ENCODE measurements at places on chromosomes 16 and 17.

DNA sequence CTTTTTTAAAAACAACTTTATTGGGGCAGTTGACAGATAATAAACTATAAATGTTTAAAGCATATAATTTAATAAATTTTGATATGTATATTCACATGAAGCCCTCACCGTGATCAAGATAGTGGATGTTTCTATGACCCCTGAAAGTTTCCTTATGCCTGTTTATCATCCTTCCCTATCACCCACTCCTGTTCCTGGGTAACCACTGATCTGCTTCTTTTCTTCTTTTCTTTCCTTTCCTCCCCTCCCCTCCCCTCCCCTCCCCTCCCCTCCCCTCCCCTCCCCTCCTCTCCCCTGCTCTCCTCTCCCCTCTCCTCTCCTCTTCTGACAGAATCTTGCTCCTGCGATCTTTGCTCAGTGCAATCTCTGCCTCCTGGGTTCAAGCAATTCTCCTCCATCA, 193.7 kb upstream of the CDH13 start:
- no peak for DNase-seq

- DNase-seq = no peak
Measured at GRCh38 chr17:69430488-69430887, 16.0 kb downstream of the MAP2K6 start.

GRCh38 chr16:17360693-17361122, 110.1 kb downstream of the XYLT1 start:
- DNase-seq = no peak

DNA sequence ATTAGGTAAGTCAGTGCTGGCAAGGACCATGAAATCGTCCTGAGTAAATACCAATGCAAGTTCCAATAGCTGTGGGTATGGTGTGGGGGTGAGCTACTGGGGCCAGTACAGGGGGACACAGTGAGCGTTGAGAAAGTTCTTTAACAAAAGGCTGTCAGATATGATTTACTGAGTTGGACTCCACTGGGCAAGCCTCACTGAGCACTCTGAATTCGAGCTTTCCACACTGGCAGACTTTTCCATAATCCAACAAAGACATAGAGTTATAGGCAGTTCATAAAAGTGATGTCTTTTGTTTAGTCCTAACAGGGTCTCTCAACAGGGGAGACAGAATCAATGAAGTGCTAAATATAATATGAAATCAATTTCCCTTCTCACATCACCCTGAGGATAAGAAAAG, 489.0 kb downstream of the KCNJ2 start:
- no peak for DNase-seq

DNA sequence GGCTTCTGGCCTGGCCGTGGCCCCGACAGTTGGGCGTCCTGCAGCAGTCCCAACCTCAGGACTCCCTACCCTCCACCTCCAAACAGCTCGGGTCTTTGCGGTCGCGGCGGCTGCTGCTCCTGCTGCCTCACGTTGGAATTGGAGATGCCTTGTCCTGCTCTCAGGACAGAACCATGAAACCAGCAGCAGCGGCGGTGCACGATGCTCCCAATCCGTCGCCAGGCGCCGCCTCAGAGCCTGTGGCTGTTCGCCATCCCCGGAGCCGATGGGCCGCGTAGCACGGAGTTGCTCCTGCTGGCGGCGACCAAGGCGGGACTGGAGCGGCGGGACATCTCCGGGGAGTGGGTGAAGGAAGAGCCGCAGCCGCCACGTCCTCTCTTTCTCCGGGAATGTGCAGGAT, 1965.9 kb downstream of the TP53TG3F start:
- DNase-seq = no peak

GRCh38 chr17:82031885-82032627, 578 bp downstream of the RAC3 start:
- DNase-seq = peak; percentile 47

- no peak for DNase-seq
Measured at GRCh38 chr16:78537511-78537910, 438.1 kb downstream of the WWOX start.

- no peak for DNase-seq
Measured at GRCh38 chr17:9958586-9959281, 53.7 kb upstream of the RCVRN start.

GRCh38 chr16:53761962-53762703, 58.2 kb downstream of the FTO start:
- DNase-seq = no peak

- peak; percentile 63 for DNase-seq
Measured at GRCh38 chr17:63696381-63696961, 3.5 kb downstream of the LIMD2 start.

DNA sequence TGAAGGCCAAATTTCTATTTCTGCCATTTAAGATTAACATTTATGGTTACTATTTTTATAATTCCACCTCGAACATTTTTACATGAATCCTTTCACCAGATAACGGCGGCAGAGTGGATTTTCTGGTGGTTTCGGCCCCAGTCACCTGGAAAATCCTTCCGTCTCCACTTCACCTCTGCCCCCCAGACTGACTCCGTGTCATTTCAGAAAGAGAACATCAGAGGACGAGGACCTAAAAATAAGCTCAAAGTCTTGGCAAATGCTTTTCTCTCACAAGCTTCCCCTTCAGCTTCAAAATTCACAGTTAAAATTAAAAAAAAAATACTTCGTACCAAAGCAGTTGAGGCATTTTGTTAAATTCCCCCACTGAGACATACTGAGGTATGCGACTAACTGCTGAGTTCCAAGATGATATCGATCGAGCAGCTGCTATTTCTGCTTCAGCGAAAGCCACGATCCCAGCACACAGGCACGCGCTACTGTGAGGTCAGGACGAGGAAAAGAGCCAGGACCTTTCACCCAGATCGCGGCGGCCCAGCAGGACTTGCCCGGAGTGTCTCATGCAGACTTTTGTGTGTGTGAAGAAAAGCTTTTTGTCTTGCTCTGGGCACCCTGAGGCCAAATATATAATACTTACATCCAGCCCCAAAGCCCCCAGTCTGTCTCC, 36.8 kb downstream of the ASPA start:
- no peak for DNase-seq

GRCh38 chr16:4700997-4701743, 7.8 kb downstream of the NUDT16L1 start:
- DNase-seq = no peak

- DNase-seq = peak; percentile 70
Measured at GRCh38 chr17:46979147-46979863, at the start of gene RPRML. Gene RPRML (minus strand): TSS chr17:46979253. CDS start chr17:46979007, 246 bp downstream.

DNA sequence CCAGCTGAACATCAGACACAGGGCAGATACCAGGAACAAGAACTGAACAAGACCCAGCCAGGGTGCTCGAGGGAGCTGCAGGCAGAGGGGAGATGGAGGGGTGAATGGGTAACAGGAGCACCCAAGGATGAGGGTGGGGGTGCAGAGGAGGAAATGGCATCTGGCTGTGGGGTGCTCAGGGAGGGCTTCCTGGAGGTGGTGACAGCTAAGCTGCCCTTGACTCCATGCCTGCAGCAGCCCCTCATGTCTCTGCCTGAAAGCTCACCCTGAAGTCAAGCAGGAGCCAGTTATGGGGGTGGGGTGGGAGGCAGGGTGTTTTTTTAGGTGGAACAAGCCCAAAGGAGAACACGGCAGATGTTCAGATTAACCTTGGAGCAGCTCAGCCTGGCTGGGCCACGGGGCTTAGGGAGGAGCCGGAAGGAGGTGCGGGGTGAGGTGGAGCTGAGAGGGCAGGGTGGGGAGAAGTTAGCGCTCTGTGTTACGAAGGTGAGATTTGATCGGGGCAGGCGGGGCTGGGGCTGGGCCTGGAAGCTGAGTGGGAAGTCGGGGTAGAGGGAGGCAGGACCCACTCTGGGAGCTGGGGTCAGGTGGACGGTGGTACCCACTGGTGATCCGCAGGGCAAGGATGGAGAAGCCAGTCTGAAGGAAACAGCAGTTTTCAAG, 143.0 kb downstream of the ENGASE start:
- DNase-seq = no peak

DNA sequence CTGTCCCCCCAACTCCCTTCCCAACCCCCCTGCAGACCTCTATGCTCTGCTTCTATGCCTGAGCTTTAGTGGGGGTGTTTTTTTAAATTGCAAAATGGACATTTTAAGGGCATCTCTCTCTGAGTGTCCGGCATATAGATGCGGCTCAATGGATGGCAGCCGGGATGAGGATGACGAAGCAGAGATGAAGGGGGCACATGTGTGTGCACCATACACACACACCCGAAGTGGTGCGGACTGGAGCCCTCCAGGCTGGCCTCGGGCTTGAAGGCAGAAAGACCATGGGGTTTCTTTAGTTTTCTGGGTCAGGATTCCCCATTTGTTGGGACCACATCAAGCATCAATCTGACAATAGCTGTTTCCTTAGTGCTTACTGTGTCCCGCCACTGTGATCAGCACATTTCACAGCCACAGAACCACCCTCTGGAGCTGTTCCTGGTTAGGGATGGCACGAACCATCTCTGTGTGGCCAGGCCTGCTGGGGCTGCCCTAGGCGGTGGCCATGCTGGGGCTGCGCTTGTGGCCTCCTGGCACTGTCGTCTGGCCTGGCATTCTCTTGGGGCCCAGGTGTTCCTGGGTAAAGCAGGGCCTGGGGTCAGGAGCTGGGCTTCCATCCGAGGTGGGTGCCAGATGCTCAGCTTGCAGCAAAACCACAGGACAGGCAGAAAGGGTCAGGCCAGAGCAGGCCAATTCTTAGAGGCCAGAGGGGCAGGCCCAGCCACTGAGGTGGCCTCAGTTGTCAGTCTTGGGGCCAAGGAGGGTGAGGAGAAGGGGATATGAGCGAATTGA, 49.9 kb downstream of the NT5M start:
- no peak for DNase-seq

DNA sequence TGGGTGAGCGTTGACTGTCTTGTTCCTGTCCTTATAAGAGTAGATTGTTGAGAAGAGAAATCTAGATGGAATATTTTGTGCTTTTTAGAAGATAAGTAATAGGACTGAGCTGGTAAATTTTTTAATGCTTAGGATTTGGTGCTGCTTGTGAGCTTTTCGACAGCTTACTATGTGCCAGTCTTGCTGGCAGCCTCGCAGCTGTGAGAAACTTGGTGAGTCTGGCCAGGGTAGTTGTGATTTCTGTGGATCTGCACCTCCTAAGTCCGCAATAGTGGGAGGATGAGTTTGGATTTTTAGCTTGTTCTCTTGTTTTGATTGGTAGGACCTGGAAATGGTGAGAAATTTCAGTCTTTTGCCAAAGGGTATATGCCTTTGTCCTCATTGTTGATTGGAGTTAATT, 3.6 kb downstream of the SOCS7 start:
- DNase-seq = no peak

- DNase-seq = peak; percentile 100
Measured at GRCh38 chr17:78140169-78141051, 5.8 kb upstream of the C17orf99 start.

DNA sequence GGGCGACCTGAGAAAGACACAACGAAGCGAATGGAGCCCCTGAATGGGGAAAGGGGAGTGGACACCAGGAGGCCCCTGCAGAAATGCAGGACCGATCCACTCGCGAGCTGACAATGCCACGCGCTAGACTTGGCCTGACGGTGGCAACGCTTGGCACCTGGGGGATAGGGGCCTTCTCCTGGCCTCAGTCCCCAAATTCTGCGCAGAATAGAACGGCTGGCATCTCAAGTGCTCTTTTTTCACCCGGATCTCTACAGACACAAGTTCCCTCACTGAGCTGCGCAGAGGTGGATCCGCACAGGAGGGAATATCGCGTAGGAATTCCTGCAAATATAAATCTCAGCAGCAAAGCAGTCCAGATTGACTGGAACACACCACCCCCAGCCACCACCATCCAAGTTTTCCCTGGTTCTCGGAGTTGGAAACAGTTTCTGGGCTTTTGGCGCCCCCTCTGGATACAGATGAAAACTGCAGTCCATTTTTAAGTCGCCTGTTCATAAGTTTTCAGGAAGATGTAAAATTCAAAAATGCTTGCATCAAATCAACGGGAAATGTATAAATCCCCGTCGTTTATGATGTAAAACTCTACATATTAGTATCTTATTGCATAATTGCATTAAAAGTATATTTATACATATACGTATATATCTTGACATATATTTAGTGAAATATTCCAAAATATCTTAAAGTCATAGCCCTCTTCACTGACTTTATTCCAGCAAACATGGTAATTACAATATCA, 2.3 kb upstream of the SOX9 start:
- DNase-seq = peak; percentile 62

GRCh38 chr17:45934044-45934979, 40.0 kb downstream of the MAPT start:
- no peak for DNase-seq

DNA sequence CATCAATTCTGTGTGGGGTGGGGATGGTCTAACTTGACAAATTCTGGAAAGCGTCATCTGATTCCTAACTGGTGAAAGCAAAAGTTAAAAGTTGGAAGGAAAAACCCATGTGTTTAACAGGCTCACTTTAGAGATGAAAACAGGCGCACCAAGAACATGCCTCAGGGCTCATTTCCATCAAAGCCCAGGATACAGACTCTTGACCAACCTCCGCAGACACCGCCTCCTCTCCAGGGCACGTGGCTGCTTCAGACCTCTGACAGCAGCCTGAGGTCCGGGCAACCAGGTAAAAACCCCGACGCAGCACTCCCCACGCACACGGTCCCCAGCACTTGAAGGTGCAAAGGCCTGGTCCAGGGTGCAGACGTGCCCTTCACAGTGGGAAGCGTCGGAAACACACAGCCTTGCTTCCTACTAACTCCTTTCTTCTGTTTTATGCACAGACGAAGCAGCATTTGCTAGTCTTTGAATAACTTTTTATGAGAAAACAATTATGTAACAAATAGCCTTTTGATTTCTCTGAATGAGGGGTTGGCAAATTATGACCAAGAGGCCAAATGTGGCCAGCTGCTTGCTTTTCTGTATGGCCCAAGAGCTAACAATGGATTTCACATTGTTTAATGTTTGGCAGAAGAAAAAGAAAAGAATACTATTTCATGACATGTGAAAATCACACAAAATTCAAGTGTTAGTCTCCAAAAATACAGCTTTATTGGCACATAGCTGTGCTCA, 44.2 kb upstream of the TRAP1 start:
- no peak for DNase-seq

Data from HEK293T (cell line).